ENCODE measurements at places on chromosomes 12 and 14. TPM values are rescaled to one million over a fixed set of nuclear protein-coding genes. Genes with fewer than 3 reads are reported as not detected.

DNA sequence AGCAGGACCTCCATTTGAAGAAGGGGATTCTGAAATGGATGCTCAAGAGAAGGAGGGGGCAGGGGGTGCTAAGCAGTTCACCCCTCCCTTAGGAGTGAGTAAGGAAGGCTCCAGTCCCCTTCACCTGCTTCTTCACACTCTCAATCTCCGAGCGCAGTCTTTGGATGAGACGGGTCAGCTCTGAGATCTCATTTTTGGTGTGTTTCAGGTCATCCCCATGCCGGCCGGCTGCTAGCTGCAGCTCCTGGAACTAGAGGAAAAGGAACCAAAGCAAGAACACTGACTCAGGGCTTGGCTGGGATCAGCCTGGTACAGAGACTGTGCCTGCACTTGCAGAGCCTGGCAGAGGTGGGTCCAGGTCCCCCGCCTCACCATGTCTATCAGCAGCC lies 7.3 kb downstream of the KRT73 start:
- DNase-seq: no peak

The SIX1 gene
- total RNA-seq: 10.6 TPM

GRCh38 chr14:65318636-65319506 lies 93.7 kb upstream of the FUT8 start:
- DNase-seq: no peak

The SRRM4 gene
- total RNA-seq: 0.88 TPM

GRCh38 chr12:116262741-116263140 lies 14.8 kb downstream of the MED13L start:
- no peak for DNase-seq

DNA sequence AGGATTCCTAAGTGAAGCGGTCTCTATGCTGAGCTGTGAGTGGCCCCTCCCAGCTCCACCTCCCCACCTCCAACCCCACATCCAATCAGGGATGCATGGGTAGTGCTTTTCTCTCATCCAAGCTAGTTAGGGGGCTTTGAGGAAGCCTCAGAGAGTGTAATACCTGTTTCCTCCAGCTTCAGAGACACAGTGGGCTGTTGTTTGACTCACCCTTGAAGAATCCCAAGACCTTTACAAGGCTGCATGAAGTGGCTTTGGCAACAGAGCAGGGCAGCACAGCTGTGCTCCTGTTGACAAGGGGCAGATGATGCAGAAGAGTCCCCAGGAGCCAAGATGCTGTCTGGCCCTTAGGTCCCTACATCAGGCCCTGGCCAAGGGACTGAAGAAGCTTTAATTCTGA lies 27.1 kb upstream of the CLMN start:
- no peak for DNase-seq
